ENCODE measurements at places on chromosomes 16 and 17.
A peak's percentile ranks its signal among the peaks of the same experiment; 100 is the strongest.

DNA sequence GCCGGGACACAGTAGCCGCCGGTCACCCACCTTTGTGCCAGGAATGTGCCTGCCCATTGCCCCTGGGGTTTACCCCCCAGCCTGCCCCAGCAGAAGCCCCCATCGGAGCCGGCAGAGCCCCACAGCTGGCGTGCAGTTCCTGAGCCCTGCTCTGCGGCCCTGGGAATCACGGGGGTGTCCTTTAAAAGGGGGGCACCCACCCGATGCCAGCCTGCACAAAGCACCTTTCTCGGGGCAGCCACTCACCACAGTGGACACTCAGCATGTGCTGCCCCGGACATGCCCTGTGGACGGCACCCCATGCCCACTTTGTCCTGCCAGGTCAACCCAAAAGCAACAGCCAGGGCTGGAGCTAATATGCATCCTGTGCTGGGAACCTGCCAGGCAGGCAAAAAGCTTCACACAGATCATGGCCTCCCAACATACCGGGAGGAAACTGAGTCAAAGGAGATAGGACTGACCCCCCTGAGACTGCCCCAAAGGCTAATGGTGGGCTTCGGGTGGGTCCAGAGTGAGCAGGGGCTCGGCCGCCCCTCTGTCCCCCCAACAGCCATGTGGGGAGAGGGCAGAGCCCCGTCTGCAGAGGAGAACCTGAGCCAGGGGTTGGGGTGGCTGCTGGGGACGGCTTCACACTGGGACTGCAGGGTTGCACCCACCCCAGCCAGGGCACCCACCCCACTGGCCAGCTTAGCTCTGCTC is 45.8 kb upstream of the ZC3H18 start:
- DNase-seq = no peak

GRCh38 chr17:386141-386876 is 33.7 kb upstream of the RPH3AL start:
- peak; percentile 50 for DNase-seq

GRCh38 chr16:27109666-27110523 is 43.2 kb downstream of the C16orf82 start:
- DNase-seq = peak; percentile 85

DNA sequence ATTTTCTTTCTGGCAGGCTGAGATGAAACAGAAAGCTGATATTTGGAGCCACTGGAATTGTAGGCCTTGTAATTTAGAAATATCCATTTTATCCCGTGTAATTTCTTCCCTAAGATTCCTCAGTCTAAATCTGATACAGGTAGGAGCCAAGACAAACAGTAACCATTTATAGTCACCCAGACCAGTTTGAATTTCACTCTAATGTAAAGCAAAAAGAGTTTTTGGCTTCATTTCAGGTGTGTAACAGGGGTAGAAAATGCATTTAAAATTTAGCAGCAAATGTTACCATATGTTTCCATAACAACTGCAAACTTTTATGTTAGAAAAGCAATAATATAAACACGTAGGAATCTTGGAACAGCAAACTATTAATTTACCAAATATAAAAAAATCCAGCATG is 249.4 kb downstream of the FTO start:
- DNase-seq = no peak

DNA sequence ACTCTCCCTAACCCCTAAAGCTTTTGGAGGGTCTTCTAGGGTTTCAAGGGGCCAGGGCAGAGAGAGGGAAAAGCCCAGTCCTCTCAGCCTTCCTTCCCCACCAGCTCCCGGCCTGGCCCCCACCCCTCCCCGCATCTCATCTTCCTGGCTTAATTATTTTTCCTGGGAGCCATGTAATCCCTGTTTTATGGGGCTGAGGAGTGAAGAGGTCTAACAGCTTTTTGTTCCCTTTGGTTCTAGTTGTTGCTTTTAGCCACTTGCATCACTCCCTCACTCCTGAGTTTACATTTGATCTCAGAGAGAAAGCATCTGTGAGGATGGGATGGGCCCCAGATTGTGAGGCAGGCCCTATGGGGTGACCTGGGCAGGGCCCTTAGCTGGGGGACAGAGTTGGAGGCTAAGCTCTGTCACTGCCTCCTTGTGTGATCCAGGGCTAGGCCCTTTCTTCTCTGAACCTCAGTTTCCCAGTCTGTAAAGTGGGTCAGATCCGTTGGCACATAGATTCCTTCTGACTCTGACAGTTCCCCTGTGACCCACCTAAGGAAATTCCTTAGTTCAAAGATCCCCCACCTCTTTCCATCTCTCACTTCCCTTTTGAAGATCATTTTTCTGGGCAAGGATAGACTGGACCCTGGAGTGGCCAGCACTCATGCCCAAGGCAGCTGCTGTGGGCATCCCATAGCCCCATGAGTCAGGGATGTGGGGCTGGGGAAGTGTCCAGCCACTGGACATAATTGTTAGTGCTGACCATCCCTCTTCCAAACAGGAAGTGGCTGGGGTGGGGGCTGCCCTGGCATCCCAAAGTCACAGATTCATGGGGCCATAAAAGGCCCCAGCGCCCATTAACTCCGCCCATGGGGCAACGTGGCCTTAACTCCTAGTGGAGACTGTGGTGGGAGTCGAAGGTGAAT is 20.1 kb downstream of the UNC119 start:
- no peak for DNase-seq

DNA sequence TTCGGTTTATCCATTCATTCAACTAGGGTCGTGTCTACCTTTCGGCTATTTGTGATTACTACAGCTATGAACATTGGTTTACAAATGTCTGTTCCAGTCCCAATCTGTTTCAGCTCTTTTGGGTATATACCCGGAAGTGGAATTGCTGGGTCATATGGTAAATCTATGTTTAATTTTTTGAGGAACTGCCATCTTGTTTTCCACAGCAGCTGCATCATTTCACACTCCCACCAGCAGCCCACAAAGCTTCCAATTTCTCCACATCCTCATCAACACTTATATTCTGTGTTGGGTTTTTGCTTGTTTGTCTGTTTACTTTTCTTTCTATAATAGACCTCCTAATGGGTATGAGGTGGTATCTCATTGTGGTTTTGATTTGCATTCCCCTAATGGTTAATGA is 48.7 kb upstream of the GINS3 start:
- no peak for DNase-seq

DNA sequence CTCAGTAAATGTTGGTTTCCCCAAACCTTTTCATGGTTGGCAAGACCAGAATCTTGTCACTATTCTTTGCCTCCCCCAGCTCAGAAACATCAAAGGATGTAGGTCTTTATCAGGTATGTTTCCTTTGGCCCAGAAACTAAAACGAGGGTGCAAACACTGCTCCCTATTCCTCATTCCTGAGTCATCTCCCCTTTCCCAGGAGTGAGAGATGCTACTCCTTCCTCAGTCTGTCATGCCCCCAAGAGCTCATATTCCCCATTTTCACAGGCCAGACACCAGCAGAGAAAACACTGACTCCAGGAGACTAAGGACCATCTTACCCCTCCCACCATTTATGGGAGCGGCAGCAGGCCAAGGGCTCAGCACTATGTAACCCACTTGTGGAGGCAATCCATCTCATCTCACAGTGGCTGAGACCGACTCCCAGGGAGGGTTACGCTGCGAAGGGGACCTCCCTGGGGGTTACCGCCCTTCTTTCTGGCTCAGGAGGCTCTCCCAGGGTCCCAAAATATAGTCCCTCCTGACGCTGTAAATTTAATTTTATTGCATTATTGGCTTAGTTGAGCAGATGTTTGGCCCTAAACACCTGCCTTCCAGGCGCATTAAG is 1.5 kb downstream of the GEMIN4 start:
- DNase-seq = peak; percentile 20

- DNase-seq = no peak
Observed at GRCh38 chr16:11986521-11987057, 10.1 kb downstream of the SNX29 start.

GRCh38 chr16:12869698-12870427 is 31.5 kb upstream of the SHISA9 start:
- DNase-seq = no peak

- no peak for DNase-seq
Observed at GRCh38 chr17:6427279-6427781, 7.6 kb downstream of the AIPL1 start.

- no peak for DNase-seq
Observed at GRCh38 chr17:76480632-76481031, 13.2 kb downstream of the AANAT start.
